ENCODE measurements at places on chromosomes 7 and 10.

DNA sequence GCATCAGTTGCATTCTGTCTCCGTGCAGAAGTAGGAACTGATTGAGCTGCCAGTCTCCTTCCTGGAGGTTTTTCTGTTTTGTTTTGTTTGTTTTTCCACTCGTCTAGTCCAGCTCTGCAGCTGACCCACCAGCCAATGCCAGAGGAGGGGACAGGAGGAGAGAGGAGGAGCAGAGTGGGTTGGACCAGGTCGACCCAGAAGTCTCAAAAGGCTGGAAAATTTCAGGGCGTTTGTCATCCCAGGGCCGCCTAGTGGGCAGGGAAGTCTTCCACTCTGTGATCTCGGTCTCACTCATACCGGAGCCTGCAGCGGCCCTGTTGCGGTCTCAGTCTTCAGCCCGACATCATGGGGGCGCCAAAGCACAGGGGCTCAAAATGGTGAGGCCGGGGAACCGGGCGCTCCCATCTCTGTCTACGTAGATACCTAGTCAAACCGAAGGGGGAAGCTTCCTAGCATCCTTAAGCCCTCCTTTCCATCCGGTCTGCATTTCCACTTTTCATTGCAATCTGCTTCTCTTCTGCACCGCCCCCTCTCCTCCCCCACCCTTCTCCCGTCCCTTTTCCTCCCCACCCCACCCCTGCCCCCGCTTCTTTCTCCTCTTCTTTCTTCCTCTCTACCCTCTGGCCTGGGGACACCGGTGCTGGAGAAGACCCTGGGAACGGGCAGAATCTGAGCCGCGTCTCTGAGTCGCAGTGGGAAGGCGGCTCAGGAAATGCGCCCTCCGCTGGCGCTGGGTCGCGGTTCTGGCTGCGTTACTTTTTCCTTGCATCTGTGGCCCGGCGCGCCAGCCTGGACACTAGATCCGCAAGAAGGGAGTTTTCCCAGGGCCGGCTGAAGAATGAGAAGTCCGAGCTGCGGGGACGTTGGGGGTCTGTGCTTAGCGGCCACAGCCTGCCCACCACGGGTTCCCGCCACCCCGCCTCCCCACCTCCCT lies 16.2 kb upstream of the PAX2 start:
- DNase-seq = no peak

DNA sequence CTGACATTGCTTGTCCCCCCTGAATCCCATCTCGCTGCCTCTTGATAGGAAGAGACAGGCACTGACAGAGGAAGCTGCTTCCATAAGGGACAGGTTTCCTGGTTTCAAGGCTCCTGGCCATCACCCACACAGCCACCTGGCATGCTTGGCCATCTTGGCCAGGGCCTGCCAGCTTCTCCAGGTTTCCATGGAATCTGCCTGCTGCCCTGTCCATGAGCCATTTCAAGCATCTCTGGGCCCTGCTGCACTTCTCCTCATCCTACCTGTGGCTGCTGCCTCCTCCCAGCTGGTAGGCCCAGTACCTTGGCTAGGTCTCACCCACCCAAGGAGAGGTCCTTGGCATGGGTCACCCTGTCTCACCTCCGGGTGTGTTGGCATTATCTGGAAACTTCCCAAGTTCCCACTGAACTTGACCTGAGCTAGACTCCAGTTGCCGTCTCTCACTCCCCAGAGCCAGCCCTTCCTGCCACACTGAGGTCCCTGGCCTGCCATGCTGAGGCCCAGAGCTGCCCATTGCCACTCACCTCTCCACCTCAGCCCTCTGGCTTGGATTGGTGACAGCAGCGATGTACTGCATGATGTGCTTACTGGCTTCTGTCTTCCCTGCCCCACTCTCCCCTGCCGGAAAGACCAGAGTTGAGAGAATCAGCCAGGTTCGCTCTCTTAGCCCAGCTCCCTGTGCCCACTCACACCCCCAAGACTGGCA lies 2.6 kb downstream of the MYO1G start:
- no peak for DNase-seq

DNA sequence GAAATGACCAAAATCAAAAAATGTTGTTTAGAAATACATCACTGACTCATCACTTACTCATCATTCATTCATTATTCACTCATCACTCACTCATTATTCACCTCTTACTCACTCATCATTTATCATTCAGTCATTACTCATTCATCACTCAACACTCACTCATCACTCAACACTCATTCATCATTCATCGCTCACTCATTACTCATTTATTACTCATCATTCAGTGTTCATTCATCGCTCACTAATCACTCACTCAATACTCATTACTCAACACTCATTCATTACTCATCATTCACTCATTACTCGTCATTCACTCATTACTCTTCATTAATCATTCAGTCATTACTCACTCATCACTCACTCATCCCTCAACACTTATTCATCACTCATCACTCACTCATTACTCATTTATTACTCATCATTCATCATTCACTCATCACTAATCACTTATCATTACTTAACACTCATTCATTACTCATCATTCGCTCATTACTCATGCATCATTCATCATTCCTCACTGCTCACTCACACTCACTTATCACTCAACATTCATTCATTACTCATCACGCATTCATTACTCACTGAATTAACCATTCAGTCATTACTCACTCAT lies 238.5 kb downstream of the ADARB2 start:
- no peak for DNase-seq

GRCh38 chr10:69242852-69243212 lies 22.7 kb downstream of the HKDC1 start:
- no peak for DNase-seq

GRCh38 chr7:37117292-37117691 lies 331.4 kb downstream of the ELMO1 start:
- no peak for DNase-seq

DNA sequence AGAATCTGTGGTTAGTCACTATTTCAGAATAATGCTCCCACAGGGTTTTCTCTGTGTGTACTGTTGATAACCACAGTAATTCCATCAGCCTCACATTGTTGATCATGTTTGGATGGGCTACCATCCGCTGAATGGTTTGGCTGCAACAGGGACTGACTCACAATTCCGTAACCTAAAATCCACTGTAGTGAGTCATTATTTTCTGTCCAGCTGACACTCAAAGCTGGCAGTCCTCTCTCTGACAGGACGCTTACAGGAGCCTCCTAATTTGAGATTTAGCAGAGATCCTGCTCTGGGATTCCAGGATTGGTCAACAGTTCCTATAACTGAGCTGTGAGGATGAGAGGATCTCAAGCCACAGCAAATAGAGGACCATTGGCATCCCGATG lies 32.7 kb downstream of the VWA2 start:
- no peak for DNase-seq

GRCh38 chr10:77530011-77530410 lies 107.6 kb downstream of the KCNMA1 start:
- DNase-seq = no peak

DNA sequence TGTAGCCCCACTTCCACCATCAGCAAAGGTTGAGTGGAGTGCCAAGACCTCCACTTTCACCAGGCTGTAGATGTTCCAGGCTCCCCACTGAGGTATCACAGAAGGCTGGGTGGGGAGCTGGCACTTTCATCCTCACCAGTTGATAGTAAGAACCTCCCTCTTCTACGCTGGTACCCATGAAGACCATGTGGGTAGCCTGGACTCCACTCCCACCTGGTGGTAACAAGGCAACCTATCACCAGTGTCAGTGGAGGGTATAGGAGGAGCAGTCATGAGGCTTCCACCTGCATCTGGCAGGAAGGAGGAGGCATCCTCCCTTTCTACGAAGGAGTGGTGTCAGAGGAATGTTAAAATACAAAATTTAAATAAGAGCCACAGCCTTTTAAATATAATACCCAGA lies 4.4 kb downstream of the SMIM30 start:
- DNase-seq = no peak

- DNase-seq = no peak
These were observed 209.9 kb downstream of the CHCHD3 start for GRCh38 chr7:132872034-132872433.

- no peak for DNase-seq
These were observed 32.7 kb downstream of the SLC29A3 start for GRCh38 chr10:71351628-71352319.

GRCh38 chr7:37109016-37109683 lies 339.5 kb downstream of the ELMO1 start:
- DNase-seq = no peak

GRCh38 chr7:12581897-12582296 lies 11.4 kb downstream of the SCIN start:
- no peak for DNase-seq

DNA sequence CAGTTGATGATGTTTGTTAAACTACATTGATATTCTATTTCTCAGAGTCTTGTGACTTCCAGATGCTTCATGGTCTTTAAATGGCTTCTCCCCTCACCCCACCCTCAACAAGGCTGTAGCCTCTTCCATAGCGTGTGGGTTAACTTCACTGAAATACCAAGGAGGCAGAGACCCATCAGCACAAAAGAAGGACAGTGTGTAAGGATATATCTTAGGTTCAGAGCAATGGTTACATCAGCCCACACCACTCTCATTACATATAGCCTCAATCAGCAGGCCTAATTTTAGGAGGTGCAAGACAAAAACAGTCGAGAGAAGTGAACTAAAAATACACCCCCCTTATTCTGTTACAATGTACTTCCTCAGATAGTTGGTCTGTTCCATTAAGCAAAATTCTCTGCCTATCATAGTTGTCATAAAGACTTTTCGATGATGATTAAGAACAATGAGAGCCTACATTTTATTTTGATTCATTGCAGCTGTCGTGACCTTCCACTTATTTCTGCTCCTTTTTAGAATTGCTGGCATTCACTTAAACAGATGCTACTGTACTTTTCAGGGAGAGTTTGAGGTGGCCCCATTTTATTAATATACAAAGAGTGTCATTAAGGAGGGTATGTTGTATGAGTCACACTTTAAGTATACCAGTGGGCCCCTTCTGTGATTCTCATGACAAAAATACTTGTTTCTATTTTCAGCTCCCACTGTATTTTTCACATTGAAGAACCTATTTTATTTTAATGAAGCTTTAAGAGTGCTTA lies 52.1 kb downstream of the WIPF3 start:
- DNase-seq = no peak

- DNase-seq = no peak
These were observed 437.5 kb upstream of the FOXK1 start for GRCh38 chr7:4244635-4245034.

DNA sequence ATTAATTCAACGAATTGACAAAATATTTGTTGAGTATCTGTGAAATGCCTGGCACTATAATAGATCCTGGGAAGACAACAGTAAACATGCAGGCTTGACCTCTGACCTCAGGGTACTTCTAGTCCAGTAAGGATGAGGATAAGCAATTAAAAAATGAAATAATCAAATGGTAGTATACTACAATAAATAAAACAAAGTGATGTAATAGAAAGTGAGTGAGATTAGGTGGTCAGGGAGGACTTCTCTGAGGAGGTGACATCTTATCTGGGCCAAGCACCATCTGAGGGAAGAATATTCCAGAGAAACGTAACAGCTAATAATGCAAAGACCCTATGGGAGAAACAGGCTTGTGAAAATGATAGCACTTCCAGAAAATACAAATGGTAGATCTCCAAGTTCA lies 50.1 kb upstream of the RHOBTB1 start:
- no peak for DNase-seq

GRCh38 chr10:125221716-125222115 lies 61.4 kb upstream of the CTBP2 start:
- DNase-seq = no peak

DNA sequence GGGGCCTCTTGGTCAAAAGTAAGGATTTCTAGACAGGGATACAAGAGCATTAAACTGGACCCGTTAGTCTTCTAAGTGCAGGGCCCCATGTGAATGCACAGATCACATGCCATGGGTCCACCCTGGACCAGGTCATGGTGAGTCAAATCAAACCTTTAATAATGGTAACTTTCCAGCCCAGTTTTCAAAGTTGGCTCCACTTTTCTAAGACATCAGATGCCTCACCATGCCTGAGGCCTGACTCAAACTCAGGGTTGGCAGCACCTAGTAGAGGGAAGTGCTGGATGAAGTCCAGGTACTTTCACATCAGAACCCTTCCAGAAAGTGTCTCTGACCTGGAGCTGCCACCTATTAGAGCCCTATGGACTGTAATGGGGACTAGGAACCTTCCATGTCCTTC lies 9.7 kb upstream of the SMIM30 start:
- DNase-seq = no peak

- DNase-seq = no peak
These were observed 193.5 kb downstream of the CFTR start for GRCh38 chr7:117673367-117673766.

DNA sequence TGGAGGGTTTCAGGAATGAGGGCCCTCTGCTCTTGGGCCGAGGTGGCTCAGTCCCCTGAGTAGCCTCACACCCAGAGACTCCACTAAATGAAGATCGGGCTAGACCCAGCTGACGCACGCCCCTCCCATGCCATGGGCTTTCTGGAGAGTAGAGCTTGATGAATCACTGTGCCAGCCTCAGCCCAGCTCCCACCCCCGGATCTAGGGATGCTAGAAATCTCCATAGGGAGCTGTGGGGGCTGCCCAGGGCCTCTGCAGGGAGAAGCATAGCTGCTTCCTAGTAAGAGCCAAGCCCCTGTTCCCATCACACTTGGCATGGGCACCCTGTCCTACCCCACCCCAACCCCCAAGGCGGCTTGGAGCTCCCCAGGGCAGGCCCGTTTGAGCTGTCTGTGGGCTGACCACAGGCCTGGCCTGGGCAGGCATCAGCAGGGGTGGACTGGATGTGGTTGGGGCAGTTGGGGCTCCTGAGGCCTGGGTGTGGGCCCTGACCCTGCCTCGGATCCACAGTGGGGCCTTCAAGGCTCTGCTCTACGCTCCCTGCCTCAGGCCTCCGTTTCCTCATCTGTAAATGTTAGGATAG lies 121.2 kb downstream of the ZMIZ1 start:
- DNase-seq = no peak

GRCh38 chr7:130732980-130733930 lies 752 bp downstream of the KLF14 start:
- no peak for DNase-seq

DNA sequence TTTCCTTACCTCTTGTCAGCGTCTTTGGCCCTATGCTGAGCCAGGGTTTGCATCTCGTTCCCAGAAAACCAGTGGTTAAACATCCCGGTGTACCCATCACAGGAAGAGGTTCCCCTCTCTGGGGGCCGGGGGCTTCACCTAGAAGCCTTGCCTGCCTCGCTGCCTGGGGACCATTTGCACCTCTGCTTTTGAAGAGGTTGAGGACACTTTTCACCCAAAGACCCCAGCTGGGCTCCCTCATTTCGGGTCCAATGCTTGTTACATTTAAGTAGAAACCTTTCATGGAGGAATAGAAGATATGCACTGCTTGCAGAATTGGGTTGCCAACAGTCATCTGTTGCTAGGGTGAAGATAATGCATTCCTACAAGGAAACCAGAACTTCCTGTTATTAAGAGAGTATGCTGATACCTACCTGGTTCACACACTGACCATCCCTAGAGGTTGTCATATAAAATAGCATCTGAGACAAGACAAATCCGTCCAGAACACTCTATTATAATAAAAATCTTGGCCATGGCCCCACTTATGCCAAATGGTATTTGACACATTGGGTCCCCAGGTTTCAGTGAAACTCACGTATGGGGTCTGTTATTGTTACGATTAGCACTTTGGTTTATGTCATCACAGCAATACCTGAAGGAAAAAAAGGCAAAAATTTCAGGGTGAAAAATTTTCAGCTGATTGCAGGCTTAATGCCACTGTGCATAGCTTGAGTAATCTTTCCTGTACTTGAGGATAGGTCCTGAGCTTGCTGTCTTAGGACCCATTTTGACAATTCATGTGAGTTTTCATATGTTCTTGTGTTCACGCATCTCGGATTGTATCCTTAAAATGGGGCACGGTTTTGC lies 917 bp downstream of the ZNF365 start:
- no peak for DNase-seq

- no peak for DNase-seq
These were observed 553.0 kb downstream of the TCERG1L start for GRCh38 chr10:130758529-130758928.
